ENCODE measurements at places on chromosomes 5 and 9.
A peak's percentile ranks its signal among the peaks of the same experiment; 100 is the strongest.

- no peak for DNase-seq
Observed at GRCh38 chr9:98807070-98807813, at the start of gene GALNT12. Gene GALNT12, plus strand, starts transcription at chr9:98807670. Its CDS starts 29 bp downstream, at chr9:98807699.

DNA sequence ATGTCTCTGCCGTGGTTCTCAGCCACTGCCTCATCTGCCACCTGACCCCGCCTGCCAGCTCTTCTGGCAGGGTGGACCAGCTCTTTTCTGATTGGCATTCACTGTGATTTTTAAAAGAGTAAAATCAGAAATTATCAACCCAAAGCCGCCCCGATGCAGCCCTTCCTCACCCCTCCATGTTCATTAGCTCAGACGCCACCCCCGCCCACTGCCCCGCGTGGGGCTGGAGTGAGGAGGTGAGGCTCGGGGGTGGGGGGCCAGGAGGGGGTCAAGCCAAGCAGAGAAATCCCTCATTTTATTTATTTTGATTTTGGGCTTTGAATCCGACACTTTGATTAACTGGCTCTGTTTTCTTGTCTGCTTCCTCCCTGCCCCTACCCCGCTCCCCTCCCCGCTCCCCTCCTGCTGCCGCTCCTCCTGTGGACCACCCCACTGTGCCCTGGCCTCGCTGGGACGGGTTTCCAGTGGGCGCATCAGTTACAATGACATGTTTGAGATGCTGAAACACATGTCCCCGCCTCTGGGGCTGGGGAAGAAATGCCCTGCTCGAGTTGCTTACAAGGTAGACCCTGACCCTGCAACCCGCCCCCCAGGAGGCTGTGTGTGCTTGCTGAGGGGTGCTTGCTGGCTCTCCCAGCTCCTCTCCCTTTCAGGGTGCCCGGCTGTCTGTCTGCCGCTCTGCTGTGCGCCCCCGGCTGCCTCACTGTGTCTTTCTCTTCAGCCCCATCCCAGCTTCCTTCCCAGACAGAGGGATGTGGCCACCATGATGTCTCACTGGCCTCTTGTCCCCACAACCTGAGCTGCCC lies 224.9 kb downstream of the CACNA1B start:
- no peak for DNase-seq

- DNase-seq = peak; percentile 9
Observed at GRCh38 chr9:73081979-73082657, 69.5 kb upstream of the ANXA1 start.

- peak; percentile 17 for DNase-seq
Observed at GRCh38 chr9:34413231-34413852, 36.6 kb upstream of the MYORG start.

GRCh38 chr5:113735751-113736150 lies 222.3 kb downstream of the YTHDC2 start:
- DNase-seq = no peak

DNA sequence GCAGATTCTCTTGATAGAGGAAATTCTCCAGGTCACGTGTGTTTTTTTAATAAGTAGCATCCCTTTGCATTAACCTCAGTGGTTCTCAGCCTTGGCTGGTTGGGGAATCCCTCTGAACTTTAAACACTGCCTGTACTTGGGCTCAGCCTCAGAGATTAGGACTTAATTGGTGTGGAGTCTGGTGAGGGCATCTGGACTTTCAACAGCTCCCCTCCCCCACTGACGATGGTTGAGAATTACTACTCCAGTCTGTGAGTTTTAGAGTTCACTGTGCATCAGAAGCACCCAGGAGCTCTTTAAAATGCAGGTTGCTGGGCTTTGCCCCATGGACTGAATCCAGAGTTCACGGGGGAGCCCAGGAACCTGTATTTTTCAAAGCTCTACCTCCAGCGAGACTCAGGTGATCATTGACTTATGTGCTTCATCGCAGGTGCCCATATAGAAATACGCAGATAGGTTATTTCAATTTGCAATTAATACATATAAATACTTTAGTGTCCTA lies 71.4 kb downstream of the DAPK1 start:
- no peak for DNase-seq

DNA sequence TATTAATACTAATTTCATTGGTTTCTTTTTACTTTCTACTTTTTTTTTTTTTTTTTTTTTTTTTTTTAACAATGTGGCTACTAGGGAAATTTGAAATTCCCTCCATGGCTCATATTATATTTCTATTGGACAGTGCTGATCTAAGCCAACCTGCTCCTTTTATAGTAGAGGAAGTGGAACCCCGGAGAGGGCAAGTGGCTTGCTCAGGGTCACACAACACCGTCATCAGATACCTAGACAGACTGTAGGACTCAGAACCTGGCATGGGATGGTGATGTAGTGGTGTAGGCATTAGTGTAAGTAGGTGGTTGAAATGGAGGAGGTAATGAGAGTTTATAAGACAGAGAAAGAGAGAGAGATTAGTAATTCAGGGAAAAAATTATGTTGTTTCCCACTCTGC lies 10.8 kb downstream of the ZNF618 start:
- no peak for DNase-seq

DNA sequence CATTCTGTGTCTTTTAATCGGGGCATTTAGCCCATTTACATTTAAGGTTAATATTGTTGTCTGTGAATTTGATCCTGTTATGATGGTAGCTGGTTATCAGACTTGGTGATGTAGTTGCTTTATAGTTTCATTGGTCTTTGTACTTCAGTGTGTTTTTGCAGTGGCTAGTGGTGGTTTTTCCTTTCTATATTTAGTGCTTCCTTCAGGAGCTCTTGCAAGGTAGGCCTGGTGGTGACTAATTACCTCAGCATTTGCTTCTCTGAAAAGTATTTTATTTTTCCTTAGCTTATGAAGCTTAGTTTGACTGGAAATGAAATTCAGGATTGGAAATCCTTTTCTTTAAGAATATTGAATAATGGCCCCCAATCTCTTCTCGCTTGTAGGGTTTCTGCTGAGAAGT lies 156.9 kb downstream of the CNTLN start:
- no peak for DNase-seq

DNA sequence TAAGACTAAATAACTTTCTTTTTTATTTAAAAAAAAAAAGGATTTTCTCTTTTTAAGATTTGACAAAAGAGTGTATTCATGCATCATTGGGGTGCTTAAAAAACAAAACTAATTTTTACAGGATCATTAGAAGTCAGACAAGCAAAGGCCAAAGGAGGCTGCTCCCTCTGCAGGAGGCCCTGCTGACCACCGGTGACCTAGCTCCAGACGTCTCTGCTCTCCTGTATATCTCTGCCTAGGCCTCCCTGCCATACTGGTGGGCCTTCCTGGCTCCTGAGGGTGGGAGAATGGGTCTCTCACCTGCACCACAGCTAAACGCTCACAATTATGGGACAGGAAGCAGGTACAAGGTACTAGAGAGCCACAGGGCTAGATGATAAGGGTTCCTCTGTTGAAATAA lies 36.6 kb downstream of the CSF2 start:
- DNase-seq = no peak

DNA sequence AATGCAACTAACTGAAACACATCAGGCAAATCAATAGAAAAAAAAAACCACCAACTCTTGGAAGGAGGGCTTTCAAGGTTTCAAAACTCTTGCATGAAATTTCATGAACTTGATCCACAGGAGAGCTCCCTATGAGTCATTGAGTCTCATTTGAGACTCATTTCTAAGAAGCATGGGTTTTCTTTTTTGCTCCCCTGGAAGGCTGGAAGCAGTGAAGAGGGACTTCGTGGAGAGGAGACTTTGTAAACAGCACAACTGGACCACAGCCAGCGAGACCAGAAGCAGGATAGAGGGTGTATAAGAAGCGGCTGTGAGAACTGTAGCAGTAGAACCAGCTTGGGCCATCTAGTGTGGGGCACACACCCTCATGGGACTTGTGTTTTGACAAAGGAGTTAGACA lies 41.2 kb upstream of the RAPGEF1 start:
- DNase-seq = peak; percentile 95

GRCh38 chr5:67102708-67103107 lies 93.9 kb downstream of the CD180 start:
- DNase-seq = no peak

- DNase-seq = no peak
Observed at GRCh38 chr9:120187758-120188157, 392.2 kb downstream of the CDK5RAP2 start.

DNA sequence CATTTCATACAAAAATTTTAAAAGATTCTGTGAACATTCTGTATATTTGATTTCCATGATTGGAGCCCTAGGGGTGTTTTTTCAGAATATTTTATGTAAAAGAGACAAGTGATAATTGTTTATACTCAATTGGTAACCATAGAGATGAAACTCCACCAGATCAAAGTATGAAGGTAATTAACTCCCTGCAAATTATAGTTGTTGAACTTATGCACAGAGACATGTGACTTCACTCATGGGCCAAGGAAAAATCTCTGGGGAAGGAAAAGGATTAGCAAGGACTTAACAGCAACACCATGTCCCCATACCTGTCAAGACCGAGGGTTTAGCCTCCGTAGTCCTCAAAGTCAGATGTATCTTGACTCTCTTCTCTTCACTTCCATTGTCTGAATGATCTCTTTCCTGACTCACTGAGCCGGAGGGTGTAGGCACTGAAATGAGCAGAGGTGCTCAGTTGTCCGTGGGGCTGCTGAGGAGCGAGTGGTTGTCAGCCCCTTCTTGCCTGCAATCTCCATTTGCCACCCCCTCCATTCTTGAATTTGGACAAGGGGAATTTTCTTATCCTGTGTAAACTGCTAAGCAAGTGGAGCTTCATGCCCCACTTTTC lies 17.5 kb upstream of the CXCL14 start:
- no peak for DNase-seq

- no peak for DNase-seq
Observed at GRCh38 chr5:29230591-29230990, 1962.9 kb upstream of the CDH6 start.

All from MV-4-11 (cell line).